Transverse colon (tissue), 4 donors: ENCODE measurements at places on chromosomes 2 and 18. TPM values are rescaled to one million over a fixed set of nuclear protein-coding genes. Genes with fewer than 3 reads are reported as not detected.

YIPF4 gene
- total RNA-seq = 19.5 TPM

SEMA4F gene
- total RNA-seq = 2.9 TPM

CD28 gene
- not detected for total RNA-seq

ST8SIA3 gene
- total RNA-seq = under 0.01 TPM

LYG2 gene
- not detected for total RNA-seq

ERBB4 gene
- total RNA-seq = 0.16 TPM

PRKAG3 gene
- not detected for total RNA-seq

SLC14A1 gene
- 0.75 TPM for total RNA-seq

INHBB gene
- total RNA-seq = 0.41 TPM

NYAP2 gene
- not detected for total RNA-seq

PPP1R1C gene
- total RNA-seq = not detected

FBXO15 gene
- total RNA-seq = not detected

GALR1 gene
- total RNA-seq = 1.9 TPM

DYNAP gene
- not detected for total RNA-seq

KIAA2012 gene
- total RNA-seq = not detected

GPR35 gene
- 104 TPM for total RNA-seq

SKA1 gene
- total RNA-seq = 4.2 TPM

CCDC74B gene
- total RNA-seq = 1.4 TPM

CYTIP gene
- total RNA-seq = 4.9 TPM

DPYSL5 gene
- total RNA-seq = not detected

FAM110C gene
- total RNA-seq = 47.1 TPM

CDH7 gene
- total RNA-seq = not detected

DYSF gene
- 3.7 TPM for total RNA-seq

DLGAP1 gene
- total RNA-seq = 7.2 TPM

FAM124B gene
- 0.41 TPM for total RNA-seq

BCL2 gene
- total RNA-seq = 34.8 TPM

ASB18 gene
- not detected for total RNA-seq

ITGB6 gene
- total RNA-seq = 7.6 TPM

GPR39 gene
- total RNA-seq = 26.3 TPM

XRCC5 gene
- 120 TPM for total RNA-seq

VWA3B gene
- not detected for total RNA-seq
